Ureter (tissue), 1 donor: ENCODE measurements at places on chromosomes 1 and 21.

GRCh38 chr1:195278644-195279043 is 1329.6 kb downstream of the KCNT2 start:
- no peak for DNase-seq

GRCh38 chr1:20936621-20937020 is 149.5 kb upstream of the HP1BP3 start:
- no peak for DNase-seq

DNA sequence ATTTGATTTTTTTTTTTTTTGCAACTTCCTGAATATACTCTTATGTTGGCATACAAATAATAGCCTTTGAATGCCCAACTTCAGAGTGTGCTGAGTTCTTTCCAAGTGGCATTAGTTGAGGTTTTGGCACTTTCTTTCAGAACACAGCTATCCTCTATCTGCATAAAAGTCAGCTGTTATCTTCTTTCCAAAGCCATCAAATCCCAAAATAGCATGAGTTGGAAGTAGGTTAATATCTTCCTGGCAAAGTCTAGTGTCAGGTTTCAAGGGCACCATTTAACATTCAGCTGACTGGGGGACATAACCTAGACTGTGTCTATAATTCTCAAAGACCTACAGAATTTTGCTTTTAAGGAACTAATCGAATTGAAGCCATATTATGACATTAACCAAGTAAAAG is 223.9 kb downstream of the PLPP3 start:
- DNase-seq = no peak

DNA sequence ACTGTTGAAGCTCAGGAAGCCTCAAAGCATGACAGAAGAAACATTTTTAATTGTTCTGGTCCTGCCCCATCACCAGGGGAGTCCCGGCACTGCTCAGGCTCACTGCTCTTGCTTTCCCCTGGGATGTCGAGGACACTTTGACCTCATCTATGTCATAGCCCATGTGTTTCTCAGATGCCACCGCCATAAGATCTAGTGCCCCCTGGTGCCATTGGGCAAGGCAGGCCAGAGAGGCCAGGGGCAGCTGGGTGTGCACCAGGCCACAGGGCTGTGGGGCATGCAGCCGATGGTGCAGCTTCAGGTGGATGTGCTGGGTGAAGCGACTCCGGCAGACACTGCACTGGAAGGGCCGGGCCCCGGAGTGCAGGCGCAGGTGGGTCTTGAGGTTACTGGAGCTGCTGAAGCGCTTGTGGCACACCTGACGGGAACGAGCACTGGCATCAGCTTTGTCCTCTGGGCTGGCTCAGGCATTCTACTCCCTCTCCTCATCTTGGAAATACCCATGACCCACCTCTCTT is 7.7 kb upstream of the CRYBG2 start:
- DNase-seq = no peak
